Upper lobe of right lung (tissue), 1 donor: ENCODE measurements at places on chromosomes 5 and 9. TPM values are rescaled to one million over a fixed set of nuclear protein-coding genes. Genes with fewer than 3 reads are reported as not detected.

GRCh38 chr5:38802125-38802524 lies 43.7 kb upstream of the OSMR start:
- DNase-seq: no peak
- H3K27ac ChIP-seq: no peak overlapping the region
- no peaks in the 10 kb centered on the region for H3K36me3 ChIP-seq
- H3K4me3 ChIP-seq: no peak overlapping the region

Gene UNC13B
- 92.1 TPM for total RNA-seq

Gene BARHL1
- total RNA-seq: not detected

Gene APC
- 54.1 TPM for total RNA-seq

Gene ZFP37
- 2.4 TPM for total RNA-seq

DNA sequence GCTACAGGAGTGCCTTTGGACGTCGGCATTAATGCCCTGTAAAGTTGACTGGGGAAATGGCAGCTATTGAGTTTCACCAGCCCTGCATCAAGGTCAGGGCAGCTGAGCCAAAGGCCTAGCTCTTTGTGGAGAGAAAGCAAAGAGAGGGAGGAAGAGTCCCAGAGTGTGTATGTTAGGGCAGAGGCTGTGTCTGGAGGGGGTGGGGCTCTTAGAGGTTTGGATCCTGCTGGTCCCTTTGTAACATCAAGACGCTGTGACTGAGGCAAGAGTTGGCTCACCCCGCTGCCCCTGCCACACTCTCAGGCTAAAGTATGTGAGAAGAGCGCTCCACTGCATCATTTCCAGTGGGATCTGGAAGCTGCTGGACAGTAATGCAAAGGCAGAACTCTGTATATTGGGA lies 34.3 kb downstream of the TMOD1 start:
- H3K4me1 ChIP-seq: no peaks in the 10 kb centered on the region
- no peaks in the 10 kb centered on the region for H3K36me3 ChIP-seq
- H3K27ac ChIP-seq: no peak overlapping the region
- H3K27me3 ChIP-seq: no peaks in the 10 kb centered on the region
- peak; percentile 15 for DNase-seq

GRCh38 chr5:135473956-135474670 lies 22.0 kb upstream of the TIFAB start:
- H3K4me3 ChIP-seq: no peak overlapping the region
- no peaks in the 10 kb centered on the region for H3K36me3 ChIP-seq
- no peak for DNase-seq
- no peak overlapping the region for H3K27ac ChIP-seq
- H3K27me3 ChIP-seq: peaks cover 13% of the 10 kb centered on the region

GRCh38 chr5:154134499-154134898 lies 56.0 kb upstream of the GALNT10 start:
- no peaks in the 10 kb centered on the region for H3K4me1 ChIP-seq
- no peak overlapping the region for H3K4me3 ChIP-seq
- no peak overlapping the region for H3K27ac ChIP-seq
- H3K27me3 ChIP-seq: no peaks in the 10 kb centered on the region

DNA sequence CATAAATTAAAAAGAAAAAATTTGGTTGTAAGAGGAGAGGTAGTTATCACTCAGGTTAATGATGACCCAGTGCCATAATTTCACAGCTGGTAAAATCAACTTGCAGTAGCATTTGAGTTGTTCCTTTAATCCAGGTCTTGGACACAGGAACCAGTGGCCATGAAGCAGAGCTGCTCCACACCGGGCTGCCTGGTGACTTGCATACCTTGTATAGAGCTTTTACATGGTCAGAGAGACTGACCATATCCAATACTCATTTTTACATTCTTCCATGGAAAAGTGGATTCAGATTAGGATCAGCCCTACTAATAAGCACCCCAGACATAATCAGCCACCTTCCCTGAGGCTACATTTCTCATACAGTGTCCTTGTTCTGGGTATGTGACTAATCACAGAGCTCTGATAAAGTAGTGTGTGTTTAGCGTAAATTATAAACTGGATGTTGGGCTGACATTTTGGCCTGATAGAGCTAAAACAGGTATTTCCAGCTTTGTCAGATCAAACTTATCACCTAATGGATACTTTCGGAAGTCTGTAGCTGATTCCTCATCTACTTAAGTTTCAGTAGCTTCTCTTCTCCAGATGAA lies 77.0 kb upstream of the ZSWIM6 start:
- peaks cover 3% of the 10 kb centered on the region for H3K4me1 ChIP-seq
- no peak overlapping the region for H3K27ac ChIP-seq
- no peak overlapping the region for H3K4me3 ChIP-seq
- no peaks in the 10 kb centered on the region for H3K27me3 ChIP-seq
- no peaks in the 10 kb centered on the region for H3K36me3 ChIP-seq

DNA sequence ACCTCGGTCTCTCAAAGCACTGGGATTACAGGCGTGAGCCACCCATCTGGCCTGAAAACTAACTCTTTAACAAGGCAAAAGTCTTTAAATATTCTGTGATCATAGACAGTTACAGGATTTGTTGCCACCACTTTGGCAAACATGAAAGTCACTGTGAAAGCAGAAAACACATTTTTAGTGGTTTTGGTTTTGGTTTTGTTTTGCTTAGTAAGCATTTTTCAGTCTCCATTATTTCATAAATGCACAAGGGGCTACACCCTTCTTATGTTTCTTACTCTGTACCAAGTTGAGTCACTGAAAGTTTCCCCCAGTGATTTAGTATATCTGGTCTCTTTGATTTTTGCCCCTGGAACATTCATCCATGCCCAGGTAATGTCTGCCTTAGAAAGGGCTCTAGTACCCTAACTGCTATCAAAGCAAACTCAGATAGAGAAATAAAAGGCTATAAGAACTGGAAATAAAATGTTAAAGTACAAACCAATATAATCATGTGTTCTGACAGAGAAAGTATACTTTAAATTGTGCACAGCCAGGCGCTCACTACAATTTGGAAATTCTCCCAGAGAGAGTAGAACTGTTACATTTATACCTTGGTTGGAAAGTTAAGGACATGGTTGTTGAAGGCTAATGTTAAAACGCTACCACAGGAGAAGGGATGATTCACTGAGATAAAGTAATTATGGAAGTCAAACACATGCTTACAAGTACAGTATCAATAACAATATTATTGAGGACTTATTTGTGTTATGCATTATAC lies 1022.5 kb upstream of the DMAC1 start:
- H3K27ac ChIP-seq: no peak overlapping the region
- H3K4me1 ChIP-seq: no peaks in the 10 kb centered on the region

Gene DNAH5
- total RNA-seq: 4.6 TPM
